ENCODE measurements at places on chromosomes 12 and 14.

DNA sequence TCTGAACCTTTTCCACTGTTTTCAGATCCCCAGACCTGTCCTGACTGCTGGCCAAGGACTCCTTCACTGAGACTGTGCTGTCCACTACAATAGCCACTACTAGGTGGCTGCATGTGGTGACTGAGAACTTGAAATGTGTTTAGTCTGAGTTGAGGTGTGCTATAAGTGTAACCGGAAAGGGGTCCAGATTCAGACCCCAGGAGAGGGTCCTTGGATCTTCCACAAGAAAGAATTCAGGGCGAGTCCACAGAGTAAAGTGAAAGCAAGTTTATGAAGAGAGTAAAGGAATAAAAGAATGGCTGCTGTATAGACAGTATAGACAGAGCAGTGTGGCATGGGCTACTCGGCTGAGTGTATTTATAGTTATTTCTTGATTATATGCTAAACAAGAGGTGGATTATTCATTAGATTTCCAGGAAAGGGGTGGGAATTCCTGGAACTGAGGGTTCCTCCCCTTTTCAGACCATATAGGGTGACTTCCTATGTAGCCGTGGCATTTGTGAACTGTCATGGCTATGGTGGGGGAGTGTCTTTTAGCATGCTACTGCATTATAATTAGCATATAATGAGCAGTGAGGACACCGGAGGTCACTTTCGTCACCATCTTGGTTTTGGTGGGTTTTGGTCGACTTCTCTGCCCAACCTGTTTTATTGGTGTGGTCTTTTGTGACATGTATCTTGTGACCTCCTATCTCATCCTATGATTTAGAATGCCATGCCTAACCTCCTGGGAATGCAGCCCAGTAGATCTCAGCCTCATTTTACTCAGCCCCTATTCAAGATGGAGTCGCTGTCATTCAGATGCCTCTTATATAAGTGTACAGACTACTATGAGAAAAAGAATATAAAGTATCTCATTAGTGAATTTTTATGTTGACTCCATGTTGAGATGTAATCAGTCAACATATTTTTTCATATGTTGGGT is 70.0 kb upstream of the SRSF5 start:
- no peak for DNase-seq

- no peak for DNase-seq
These were observed 20.3 kb downstream of the LRRC74A start for GRCh38 chr14:76846331-76847047.

GRCh38 chr14:90500665-90501370 is 104.0 kb downstream of the CALM1 start:
- no peak for DNase-seq

DNA sequence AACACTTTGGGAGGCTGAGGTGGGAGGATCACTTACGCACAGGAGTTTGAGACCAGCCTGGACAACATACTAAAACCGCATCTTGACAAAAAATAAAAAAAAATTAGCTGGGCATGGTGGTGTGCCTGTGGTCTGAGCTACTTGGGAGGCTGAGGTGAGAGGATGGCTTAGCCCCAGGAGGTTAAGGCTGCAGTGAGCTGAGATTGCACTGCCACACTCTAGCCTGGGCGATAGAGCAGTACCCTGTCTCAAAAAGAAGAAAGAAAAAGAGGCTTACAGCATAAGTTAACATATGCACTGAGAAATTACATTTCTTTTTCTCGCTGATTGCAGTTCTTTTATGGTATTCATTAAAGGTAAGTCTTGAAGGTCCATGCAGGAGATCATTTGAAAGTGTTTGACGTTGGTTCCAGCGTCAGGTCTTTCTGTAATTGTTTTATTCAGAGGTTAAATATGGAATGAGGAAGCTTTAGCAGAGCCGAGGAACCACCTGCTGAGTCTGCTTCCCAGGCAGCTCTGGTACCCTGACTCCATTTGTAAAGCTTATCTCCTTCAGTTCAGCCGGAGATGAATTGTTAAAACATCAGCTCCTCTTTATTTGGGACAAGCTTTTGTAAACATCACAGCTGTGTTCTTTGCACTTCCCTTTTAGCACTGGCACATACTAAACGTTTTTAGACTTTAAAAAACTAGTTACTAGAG is 18.5 kb downstream of the SFSWAP start:
- no peak for DNase-seq

GRCh38 chr14:53148671-53149070 is 4.5 kb downstream of the DDHD1 start:
- no peak for DNase-seq

GRCh38 chr12:27164330-27165040 is 79.6 kb upstream of the STK38L start:
- no peak for DNase-seq
